ENCODE measurements at places on chromosomes 12 and 14.

DNA sequence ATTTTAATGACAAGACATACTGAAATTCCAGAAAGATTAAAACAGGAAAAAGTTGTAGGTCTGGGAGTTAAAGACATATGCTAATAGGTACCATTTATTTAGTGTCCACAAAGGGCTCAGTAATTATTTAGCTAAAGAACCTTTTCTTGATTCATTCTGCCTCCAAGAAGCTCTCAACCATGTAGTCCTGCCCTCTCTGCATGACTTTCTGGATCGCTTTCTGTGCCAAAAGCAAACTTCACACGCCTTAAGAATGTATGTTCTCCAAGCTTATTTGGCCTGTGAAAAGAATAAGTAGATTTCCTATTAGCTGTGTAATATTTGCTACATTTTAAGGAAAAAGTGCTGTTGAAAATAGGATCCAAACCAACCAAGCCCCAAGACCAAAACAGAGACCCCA lies 291.7 kb downstream of the C12orf75 start:
- DNase-seq = no peak

DNA sequence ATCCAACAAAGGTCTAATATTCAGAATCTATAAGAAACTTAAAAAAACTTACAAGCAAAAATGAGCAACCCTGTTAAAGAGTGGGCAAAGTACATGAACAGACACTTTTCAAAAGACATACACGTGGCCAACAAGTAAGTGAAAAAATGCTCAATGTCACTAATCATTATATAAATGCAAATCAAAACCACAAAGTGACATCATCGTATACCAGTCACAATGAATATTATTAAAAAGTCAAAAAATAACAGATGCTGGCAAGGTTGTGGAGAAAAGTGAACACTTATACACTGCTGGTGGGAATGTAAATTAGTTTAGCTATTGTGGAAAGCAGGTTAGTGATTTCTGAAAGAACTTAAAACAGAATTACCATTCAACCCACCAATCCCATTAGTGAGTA lies 199.1 kb downstream of the SNAPC1 start:
- no peak for DNase-seq

- DNase-seq = no peak
Measured at GRCh38 chr12:96454396-96454795, 35.0 kb upstream of the CFAP54 start.

GRCh38 chr14:33792009-33792719 lies 158.7 kb downstream of the EGLN3 start:
- DNase-seq = peak; percentile 40
